Left cardiac atrium (tissue), 4 donors: ENCODE measurements at places on chromosomes 5 and 9. TPM values are rescaled to one million over a fixed set of nuclear protein-coding genes. Genes with fewer than 3 reads are reported as not detected.

The PDGFRB gene
- 68.3 TPM for total RNA-seq

The SURF1 gene
- 42.5 TPM for total RNA-seq

The SHISAL2B gene
- not detected for total RNA-seq

The C6 gene
- 175 TPM for total RNA-seq

The EGFLAM gene
- total RNA-seq: 10.5 TPM
